M059J (cell line): ENCODE measurements at places on chromosomes 6 and 20.

- peak; percentile 44 for DNase-seq
Measured at GRCh38 chr20:4190792-4191519, 175.6 kb upstream of the RNF24 start.

GRCh38 chr6:52661551-52661950 is 9.4 kb upstream of the TMEM14A start:
- DNase-seq: no peak

GRCh38 chr20:43710370-43711044 is 16.3 kb downstream of the GTSF1L start:
- no peak for DNase-seq

GRCh38 chr6:112636650-112637262 is 289.6 kb downstream of the RFPL4B start:
- peak; percentile 79 for DNase-seq

GRCh38 chr6:36323062-36323461 is 13.6 kb downstream of the BNIP5 start:
- DNase-seq: peak; percentile 55
